ENCODE measurements at places on chromosomes 3 and 15.

GRCh38 chr15:27222479-27222878 is 251.5 kb downstream of the GABRG3 start:
- no peak for DNase-seq

GRCh38 chr15:85630311-85630710 is 164.4 kb downstream of the KLHL25 start:
- no peak for DNase-seq

DNA sequence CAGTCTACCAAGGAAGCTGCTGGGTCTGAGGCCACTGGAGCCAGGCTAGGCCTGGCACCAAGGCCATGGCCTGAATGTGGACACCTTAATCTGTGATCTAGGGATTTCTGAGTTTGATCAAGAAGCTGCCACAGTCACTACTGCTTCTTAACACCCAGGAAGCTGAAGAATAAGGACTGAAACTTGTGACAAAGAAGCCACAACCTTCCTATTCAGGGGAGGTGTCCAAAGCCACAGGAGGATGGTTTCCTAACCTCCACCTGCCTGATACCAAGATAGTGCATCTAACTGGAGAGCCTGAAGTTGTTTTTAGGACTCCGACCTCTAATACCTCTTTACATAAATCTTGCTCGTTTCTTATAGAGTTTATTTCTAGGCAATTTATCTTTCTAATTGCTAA is 5.5 kb upstream of the ANO10 start:
- DNase-seq = no peak

- no peak for DNase-seq
Observed at GRCh38 chr15:78033864-78034263, 43.6 kb downstream of the TBC1D2B start.

GRCh38 chr3:98013411-98014267 is 21.5 kb downstream of the GABRR3 start:
- no peak for DNase-seq

DNA sequence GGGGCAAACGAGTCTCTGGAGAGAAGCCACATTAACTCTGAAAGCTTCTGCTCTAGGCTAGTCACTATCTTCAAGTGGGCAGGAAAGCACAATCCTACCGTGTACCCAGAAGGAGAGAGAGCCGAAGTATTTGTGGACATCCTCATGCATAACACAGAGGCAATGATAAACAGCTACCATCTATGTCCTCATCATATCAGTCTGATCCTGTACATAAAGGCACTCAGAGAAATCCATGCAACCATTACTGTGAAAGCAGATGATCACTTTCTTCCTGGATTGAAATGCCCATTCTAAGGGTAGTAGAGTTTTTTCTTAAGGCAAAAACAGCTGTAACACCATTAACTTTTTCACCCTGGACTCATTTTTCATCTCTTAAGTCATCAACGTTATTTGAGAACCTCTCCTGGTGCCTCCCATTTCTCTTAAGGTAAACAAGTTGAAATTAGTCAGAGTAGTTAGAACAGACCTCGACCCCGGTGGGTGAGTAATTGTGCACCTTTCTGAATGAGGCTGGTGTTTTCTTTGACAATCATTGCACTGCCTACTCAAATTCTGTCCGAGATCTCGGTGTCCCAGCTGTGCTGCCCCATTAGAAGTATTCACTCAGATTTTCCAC is 327.4 kb downstream of the SHQ1 start:
- no peak for DNase-seq

GRCh38 chr3:70527026-70527425 is 214.6 kb upstream of the MDFIC2 start:
- DNase-seq = no peak

- DNase-seq = no peak
Observed at GRCh38 chr15:40763801-40764628, at the start of gene GCHFR. Gene GCHFR, plus strand, starts transcription at chr15:40764068. Its CDS starts 113 bp downstream, at chr15:40764181.

- DNase-seq = no peak
Observed at GRCh38 chr3:109809513-109809912, 472.2 kb upstream of the DPPA4 start.

DNA sequence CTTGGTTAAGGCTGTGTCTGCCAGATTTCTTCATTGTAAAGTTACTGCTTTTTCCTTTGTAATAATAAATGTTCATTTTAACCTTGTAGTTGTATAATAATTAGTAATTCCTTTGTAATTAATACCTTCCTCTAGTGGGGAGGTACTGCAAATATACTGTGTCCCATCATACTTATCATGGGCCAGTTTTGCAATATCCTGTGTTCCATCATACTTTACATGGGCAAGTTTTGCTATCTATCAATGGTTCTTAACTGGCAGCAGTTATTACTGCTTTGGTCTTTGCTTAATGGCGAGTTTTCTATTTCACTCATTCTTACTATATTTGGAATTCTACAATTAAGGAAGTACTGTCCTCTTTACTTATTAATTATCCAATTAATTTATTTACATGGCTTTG is 10.6 kb downstream of the ATP2C1 start:
- DNase-seq = no peak

All from stimulated activated CD4-positive, alpha-beta T cell treated with anti-CD3 and anti-CD28 coated beads, Interleukin-2, amount 100 ng/mL, for 4 hours (primary cell).